Vagina (tissue), 2 donors: ENCODE measurements at places on chromosomes 16 and 17.

DNA sequence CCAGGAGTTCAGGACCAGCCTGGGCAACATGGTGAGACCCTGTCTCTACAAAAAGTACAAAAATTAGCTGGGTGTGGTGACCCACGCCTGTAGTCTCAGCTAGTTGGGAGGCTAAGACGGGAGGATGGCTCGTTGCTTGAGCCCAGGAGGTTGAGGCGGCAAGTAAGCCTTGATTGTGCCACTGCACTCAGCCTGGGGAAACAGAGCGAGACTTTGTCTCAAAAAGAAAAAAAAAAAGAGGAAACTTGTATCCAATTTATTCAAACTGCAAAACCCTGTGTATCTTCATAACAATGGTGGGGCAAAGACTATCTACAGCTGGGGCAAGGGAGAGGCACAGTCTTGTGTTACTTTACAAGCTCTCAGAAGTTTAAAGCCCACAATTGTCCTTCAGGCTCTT, 21.5 kb downstream of the GRB7 start:
- no peaks in the 10 kb centered on the region for H3K36me3 ChIP-seq
- DNase-seq = no peak
- no peaks in the 10 kb centered on the region for H3K27me3 ChIP-seq
- H3K4me1 ChIP-seq = peaks cover 16% of the 10 kb centered on the region

GRCh38 chr17:9671559-9671958, 26.2 kb downstream of the USP43 start:
- H3K27ac ChIP-seq = no peak overlapping the region
- no peaks in the 10 kb centered on the region for H3K27me3 ChIP-seq
- no peak for DNase-seq

DNA sequence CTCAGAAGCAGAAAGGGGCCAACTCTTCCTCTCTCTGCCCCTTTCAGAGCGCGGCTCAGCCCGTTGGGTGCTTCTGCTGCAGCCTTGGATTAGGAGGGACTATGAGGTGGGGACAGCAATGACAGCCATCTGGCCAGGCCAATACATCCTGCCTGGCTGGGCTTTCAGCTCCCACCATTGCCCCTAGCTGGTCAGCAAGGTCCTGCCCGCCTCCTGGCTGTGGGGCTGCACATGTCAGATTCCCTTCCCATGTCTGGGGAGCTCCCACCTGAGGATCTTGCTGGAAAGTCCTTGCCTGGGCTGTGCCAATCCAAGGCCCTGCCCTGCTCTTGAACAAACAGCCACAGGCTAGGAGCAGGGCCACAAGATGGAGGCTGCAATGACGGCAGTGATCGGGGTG, 8.3 kb downstream of the TRIM65 start:
- no peak overlapping the region for H3K4me3 ChIP-seq
- no peak overlapping the region for H3K27ac ChIP-seq
- H3K36me3 ChIP-seq = peaks cover 3% of the 10 kb centered on the region
- H3K27me3 ChIP-seq = no peaks in the 10 kb centered on the region

DNA sequence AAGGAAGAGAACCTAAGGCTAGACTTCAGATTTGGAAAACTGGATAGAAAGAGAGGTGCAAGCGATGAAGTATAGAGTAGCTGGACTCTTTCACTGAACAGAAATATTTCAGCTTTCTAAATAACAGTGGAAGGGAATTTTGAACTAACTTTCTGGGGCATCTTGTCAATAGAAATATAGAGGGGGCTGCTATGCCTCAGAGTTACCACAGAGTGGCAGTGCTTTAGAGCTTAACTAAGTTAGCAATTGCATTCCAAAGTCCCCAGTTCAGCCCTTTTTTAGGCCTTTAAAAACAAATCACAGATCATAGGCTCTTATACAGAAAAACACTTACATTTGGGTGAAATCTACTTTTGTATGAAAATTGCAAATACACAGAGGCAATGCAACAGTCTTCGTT, 154.2 kb upstream of the CDH8 start:
- H3K27me3 ChIP-seq = no peaks in the 10 kb centered on the region
- DNase-seq = no peak
- no peaks in the 10 kb centered on the region for H3K4me1 ChIP-seq
- H3K4me3 ChIP-seq = no peak overlapping the region

DNA sequence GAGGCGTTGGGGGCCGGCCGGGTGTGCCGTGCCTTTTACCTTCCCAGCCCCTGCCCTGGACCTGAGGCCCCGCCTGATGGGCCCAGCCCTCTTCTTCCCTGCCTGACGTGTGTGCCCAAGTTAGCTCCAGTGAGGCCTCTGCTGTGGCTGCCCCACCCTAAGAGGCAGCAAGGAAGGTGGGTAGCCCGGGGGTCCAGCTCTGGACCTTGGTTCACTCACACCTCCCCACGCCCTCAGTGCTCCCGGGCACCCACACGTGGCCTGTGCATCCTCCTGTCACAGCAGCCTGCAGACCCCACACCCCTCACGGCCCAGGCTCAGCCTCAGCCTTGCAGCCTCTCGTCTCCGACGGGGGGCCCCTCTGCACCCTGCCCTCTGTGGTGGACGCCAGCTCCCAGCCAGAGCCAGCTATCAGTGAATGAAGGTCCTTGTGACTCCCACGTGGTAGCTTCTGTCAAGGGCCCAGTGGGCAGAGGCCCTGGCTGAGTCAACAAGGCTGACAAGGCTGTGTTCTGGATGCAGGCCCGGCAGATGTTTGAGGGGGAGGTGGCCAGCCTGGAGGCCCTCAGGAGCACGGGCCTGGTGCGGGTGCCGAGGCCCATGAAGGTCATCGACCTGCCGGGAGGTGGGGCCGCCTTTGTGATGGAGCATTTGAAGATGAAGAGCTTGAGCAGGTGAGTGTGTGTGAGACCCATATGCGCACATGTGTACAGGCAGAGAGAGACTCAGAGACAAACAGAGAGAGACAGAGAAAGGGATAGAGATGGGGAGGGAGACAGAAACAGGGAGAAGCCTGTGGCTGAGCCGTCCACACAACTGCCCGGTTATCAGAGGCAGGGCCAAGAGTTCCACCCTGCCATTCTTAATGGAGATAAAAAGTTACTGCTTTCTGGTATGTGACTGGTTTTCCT, 2.8 kb downstream of the FN3K start:
- peaks cover 34% of the 10 kb centered on the region for H3K36me3 ChIP-seq
- no peak overlapping the region for H3K4me3 ChIP-seq
- H3K4me1 ChIP-seq = peaks cover 30% of the 10 kb centered on the region
- no peaks in the 10 kb centered on the region for H3K27me3 ChIP-seq

DNA sequence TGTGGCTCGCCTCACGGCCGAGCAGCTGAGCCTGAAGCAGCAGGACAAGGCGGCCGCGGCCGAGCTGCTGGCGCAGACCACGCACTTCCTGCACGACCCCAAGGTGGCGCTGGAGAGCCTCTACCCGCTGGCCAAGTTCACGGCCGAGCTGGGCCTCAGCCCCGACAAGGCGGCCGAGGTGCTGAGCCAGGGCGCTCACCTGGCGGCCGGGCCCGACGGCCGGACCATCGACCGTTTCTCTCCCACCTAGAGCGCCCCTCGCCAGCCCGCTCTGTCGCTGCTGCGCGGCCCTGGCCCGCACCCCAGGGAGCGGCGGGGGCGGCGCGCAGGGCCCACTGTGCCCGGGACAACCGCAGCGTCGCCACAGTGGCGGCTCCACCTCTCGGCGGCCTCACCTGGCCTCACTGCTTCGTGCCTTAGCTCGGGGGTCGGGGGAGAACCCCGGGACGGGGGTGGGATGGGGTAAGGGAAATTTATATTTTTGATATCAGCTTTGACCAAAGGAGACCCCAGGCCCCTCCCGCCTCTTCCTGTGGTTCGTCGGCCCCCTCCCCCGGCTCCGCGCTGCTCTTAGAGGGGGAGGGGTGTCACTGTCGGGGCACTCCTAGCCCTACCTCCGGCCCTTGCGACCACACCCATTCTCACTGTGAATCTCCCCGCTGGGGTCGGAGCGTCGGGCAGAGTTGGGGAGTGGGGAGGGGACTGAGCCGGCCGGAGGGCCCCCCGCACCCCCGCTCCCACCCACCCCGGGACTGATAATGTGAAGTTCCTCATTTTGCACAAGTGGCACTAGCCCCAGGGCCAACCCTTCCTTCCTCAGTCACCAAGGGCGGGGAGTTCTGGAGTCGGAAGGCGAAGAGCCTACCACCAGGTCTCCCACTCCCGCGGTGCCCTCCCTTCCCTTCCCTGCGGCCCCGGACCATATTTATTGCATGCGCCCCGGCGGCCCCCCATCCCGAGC, 4.0 kb downstream of the HIC1 start:
- peak overlapping the region; percentile 95 for H3K27ac ChIP-seq
- no peak for DNase-seq
- H3K27me3 ChIP-seq = peaks cover 6% of the 10 kb centered on the region

DNA sequence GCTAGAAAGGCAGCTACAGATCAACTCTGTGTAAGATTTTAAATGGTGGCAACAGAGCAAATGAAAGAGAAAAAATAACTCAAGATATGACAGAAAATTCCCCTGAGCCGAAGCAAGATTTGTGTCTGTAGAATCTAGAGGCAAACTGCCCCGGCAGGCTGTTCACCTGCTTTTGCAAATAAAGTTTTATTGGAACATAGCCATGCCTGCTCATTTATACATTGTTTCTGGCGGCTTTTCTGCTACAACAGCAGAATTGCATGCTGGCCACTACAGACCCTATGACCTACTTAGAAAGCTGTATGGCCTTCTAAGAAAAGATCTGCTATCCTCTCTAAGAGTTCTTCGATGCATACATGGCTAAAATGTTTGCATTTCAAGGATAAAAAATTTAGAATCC, 119.5 kb downstream of the SALL1 start:
- no peaks in the 10 kb centered on the region for H3K36me3 ChIP-seq
- H3K27ac ChIP-seq = no peak overlapping the region
- no peaks in the 10 kb centered on the region for H3K4me1 ChIP-seq
- no peak for DNase-seq
- no peak overlapping the region for H3K4me3 ChIP-seq
